ENCODE measurements at places on chromosomes 2 and 18.

DNA sequence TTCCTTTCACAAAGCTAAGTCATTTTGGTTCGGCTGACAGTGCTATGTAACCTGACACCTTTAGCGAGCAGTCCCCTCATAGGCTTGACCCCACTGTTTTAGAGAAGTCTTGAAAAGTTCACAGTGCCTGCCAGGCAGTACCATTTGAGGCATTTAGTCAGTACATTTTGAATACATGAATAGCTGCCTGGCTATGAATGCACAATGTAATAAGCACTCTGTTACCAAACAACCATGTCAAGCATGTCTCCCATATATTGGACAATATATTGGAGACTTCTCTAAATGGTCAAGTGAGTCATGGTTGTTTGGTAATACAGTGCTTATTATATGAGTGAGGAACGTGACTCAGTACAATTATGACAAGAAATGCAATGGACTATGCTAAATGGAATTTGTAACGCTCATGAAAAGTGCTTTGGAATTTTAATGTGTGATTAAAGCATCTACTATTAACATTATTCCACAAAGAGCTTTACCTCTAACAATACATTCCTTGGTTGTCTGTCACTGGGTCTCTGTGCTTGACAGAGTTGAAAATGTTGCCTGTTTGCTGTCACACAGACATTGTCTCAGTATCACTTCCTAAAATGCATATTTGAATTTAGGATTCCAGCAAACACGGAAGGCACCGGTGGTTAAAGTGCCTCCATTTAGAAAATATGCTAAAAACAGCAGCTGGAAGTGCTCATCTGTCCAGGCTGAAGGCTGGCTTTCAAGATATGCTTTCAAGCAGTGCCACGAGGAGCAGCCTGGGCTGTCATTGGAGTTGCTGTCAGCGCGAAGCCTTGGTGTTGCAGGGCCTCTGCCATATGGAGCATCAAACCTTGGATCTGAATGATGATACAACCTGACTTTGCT is 458.6 kb downstream of the FBXO15 start:
- DNase-seq = no peak

GRCh38 chr2:30862054-30862651 is 54.9 kb upstream of the CAPN13 start:
- DNase-seq = peak; percentile 15

DNA sequence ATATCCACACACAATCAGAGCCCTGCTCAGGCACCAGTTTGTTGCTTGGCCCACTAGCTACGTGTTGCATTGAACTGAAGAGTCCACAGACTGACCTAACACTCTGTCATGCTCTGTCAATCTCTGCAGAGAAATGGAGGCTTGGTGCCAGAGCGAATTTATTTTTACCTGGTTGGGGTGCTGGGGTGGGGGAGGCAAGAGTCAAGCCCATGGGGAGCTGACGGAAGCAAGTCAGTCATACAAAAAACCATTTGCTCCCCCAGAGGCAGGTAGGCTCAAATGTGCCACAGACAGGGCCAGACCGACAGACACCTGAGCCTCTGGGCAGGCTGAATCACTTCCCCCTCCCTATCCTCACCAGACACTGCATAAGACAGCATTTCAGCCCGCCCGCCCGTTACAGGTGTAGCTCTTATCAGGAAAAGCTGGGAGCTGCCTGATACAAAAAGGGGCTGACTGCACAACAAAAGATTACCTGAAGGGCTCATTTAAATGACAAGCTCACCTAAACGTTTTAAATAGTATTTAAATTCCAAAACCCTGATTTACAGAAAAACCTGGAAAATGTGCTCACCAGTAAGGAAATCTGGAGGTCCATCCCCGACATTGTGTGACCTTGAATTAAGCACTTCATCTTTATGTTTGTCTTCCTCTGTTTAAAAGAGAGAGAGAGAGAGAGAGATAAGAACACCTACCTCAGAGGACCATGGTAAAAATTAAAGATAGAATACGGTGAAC is 2.1 kb upstream of the PCBP1 start:
- DNase-seq = peak; percentile 89

- no peak for DNase-seq
Observed at GRCh38 chr2:10931710-10932255, 20.0 kb downstream of the KCNF1 start.

GRCh38 chr2:221042926-221043325 is 529.2 kb downstream of the EPHA4 start:
- DNase-seq = no peak

DNA sequence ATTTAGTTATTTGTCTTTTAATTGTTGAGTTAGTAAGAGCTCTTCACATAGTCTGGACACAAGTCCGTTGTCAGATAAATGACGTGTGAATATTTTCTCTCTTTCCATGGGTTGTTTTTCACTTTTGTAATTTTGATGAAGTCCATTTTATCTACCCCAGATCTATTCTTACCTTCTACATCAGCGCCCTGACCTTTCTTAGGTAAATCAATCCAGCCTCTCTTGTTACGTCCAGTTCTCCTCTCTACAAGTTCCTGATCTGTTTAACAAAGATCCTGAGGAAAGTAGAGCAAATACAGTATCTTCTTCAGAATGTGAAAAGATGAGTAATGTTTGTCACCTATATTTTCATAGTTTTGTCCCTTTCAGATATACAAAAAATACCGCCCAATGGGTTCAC is 66.9 kb downstream of the MOGAT1 start:
- DNase-seq = no peak

GRCh38 chr2:33167622-33168245 is 221.0 kb downstream of the LTBP1 start:
- DNase-seq = no peak

GRCh38 chr2:158498749-158499136 is 42.0 kb downstream of the PKP4 start:
- no peak for DNase-seq

- DNase-seq = no peak
Observed at GRCh38 chr2:209986415-209986814, 16.0 kb upstream of the RPE start.

- no peak for DNase-seq
Observed at GRCh38 chr18:8820396-8821082, 115.2 kb downstream of the MTCL1 start.

- no peak for DNase-seq
Observed at GRCh38 chr2:28898048-28898447, 3.6 kb downstream of the WDR43 start.

GRCh38 chr2:179720173-179720772 is 141.1 kb downstream of the ZNF385B start:
- DNase-seq = no peak

- DNase-seq = peak; percentile 57
Observed at GRCh38 chr2:10355471-10356438, 53.1 kb downstream of the HPCAL1 start.

GRCh38 chr2:181264001-181264400 is 193.2 kb upstream of the ITGA4 start:
- no peak for DNase-seq

GRCh38 chr2:211455216-211455841 is 898.9 kb downstream of the CPS1 start:
- peak; percentile 2 for DNase-seq

- DNase-seq = no peak
Observed at GRCh38 chr18:53796040-53796729, 428.3 kb downstream of the MBD2 start.

GRCh38 chr2:194705398-194705797 is 951.6 kb upstream of the SLC39A10 start:
- no peak for DNase-seq

GRCh38 chr2:30252723-30253701 is 21.7 kb downstream of the LBH start:
- no peak for DNase-seq

DNA sequence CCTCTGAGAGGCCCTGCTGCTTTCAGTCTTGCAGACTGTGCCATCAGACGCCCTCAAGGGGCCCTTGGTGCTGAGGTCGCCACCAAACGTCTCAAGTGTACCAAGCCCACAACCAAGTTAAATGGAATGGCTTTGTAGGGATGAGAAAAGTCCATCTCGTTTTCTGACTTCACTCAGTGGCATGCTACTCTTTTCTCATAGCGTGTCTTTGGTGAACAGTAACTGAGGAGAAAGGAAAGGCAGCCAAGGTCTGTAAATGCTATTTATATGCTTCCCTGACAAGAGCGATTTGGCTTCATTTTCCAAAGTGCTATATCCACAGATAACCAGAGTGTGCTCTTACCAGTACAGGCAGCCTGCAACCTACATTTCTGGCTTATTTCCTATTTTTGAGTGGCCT is 123.0 kb downstream of the MTX2 start:
- DNase-seq = no peak

DNA sequence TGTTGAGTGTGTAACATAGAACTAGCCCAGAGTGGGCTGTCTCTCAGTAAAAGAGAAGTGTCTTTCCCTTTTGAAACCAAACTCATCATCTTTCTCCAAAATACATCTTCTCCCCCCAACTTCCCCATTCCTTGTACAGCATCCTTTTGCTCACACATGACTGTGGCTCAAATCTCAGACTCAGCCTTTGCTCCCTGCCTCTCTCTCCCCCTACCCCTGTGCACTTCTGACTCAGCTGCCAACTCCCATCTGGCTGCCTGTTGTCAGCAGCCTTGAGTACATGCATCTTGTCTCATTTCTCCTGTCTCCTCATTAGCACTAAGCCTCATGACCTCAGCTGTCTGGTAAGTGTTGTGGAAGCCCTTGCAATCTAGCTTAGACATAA is 18.1 kb upstream of the MGAT4A start:
- DNase-seq = no peak

DNA sequence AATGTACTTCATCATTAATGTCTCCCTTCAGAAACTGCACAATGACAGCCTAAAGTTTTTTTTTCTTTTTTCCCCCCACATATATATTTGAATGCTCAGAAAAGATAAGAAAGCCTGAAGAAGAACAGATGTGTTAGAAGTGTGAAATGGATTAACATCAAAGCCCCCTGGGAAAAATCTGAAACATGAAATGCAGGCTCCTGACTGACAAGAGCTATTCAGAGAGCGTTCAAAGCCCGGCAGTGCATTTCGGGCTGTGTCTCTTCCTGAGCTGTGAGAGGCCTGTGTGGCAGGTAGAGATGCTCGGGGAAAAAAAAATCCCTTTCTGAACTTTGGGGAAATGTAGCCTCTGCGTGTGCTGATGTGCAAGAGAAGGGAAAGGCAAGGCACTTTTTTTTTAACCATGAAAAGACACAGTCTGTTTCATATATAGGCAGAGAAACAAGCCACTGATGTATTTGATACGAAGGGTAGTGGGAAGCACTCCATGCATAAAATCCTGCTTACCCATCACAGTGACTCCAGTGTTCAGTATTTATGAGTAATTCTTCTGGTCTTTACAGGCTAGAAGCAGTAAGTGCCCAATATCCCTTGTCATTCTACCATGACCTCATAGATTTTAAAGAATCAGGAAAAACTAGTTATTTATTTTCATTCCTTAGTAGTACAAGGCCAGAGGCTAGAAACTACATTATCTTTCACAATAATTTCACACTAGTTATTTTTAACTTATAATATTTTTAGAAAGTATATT is 1574.2 kb upstream of the PIK3C3 start:
- no peak for DNase-seq

- no peak for DNase-seq
Observed at GRCh38 chr2:128375454-128375853, 56.8 kb upstream of the HS6ST1 start.

- DNase-seq = no peak
Observed at GRCh38 chr2:141438536-141438935, 692.3 kb downstream of the LRP1B start.

GRCh38 chr18:48167897-48168253 is 237.4 kb upstream of the SMAD2 start:
- DNase-seq = no peak

GRCh38 chr18:8142131-8142711 is 467.0 kb upstream of the RAB12 start:
- DNase-seq = no peak

GRCh38 chr18:24656551-24657443 is 196.4 kb downstream of the HRH4 start:
- no peak for DNase-seq

- DNase-seq = no peak
Observed at GRCh38 chr2:105112345-105112744, 74.5 kb downstream of the MRPS9 start.

GRCh38 chr2:109690822-109691541 is 76.8 kb downstream of the SOWAHC start:
- no peak for DNase-seq

GRCh38 chr2:199025146-199025545 is 432.6 kb downstream of the SATB2 start:
- no peak for DNase-seq

GRCh38 chr18:24974431-24974830 is 377.5 kb downstream of the ZNF521 start:
- no peak for DNase-seq

DNA sequence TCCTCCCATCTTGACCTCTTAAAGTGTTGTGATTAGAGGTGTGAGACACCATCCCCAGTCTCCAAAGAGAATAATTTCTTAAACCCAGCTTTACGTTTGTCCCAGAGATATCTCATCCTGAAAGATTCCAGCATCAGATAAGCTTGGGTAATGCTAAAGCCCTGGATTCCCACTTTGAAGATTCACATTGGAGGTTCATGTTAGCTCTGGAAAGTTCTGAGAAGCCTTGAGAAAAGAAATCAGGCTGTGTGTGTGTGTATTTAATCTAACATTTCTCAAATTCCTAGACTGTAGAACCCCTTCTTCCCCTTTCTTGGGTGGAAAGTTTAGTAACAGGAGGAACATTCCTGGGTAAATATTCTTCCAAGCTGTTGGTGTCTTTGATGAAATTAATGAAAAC is 18.0 kb downstream of the ZNF532 start:
- DNase-seq = no peak

DNA sequence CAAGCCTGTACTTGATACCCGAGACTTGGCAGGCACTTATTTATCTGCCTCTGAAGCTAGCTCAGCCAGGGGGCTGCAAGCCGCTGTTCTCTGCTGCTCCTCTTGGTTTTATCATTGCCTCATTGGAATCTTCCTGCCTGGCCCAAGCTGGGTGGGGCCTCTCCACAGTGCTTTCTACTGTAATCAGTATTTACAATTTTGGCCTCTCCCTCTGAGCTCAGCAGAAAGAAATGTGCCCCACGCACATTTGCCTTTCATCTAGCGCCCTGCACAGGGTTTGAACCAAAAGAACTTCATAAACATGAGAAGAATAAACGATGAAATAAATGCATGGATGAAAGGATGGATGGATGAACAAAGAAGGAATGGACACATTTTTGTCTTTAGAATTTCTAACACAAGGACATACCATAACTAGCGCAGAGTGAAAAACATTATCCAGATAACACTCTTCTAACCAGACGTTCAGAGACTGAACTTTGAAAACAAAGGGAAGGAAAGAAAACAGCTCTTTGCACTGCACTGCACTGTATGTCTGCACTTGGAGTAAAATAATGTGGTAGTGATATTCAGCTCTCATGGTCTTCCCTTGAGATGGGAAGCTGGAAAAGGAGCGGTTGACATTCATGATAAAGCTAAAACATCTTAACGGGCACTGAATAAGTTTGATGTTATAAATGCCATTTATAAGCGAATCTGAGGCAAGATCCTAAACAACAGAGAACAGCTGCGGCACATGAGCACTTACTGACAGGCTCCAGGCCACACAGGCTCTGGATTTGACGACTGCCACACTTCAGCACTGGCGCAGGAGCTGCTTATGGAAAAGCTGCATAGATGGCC is 86.8 kb upstream of the SP3 start:
- DNase-seq = no peak

Measured in NCI-H2029 treated with DMSO at 0.1 percent for 48 hours (cell line).